Natural killer cell treated with Interleukin-12 subunit alpha and Interleukin-12 subunit beta and Interleukin-15 and Interleukin-18, amount 100 ng/mL, for 72 hours (primary cell): ENCODE measurements at places on chromosomes 7 and 10. TPM values are rescaled to one million over a fixed set of nuclear protein-coding genes. Genes with fewer than 3 reads are reported as not detected.

GRCh38 chr7:69962186-69963065, 364.2 kb downstream of the AUTS2 start:
- no peaks in the 10 kb centered on the region for H3K36me3 ChIP-seq
- H3K4me1 ChIP-seq, result peaks cover 6% of the 10 kb centered on the region

DNA sequence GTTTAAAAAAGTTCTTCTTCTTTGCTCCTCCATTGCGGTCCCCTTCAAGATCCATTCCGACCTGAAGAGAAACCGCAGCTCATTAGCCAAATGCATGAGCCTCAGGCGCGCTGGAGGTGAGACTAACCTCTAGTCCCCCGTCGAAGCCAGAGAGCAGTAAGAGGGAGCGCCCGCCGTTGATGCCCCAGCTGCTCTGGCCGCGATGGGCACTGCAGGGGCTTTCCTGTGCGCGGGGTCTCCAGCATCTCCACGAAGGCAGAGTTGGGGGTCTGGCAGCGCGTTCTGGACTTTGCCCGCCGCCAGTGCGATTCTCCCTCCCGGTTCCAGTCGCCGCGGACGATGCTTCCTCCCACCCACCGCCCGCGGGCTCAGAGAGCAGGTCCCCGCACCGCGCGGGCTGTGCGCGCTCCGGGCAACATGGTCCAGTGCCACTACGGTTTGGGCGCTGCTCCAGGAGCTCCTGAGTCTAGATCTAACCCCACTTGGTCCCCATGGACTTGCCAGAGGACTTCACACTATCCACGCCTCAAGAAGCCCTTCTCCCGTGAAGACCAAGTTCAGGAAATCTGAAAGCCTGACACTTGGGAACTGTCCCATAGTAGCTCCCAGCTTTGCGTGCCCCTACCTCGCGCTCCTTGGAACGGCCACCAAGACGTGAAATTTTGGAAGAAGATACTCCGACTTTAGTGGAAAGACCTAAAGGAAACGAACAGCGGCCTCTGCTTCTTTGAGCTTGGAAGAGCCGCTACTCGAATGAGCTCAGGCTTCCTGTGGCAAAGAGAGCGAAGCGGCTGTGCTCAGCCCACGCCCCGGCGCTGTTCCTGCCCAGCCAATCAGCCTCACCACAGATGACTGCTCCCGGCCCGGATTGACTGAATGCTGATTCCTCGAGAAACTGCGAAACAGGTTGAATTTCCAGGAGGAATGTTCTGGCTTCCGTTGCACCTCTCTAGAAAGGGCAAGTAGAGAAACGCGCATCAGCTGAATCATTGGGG, at the start of gene ABCB1:
ABCB1 (minus strand) TSS at position 755 of the 995 bp plus-strand sequence; CDS start at position 55, 700 bp downstream.
- DNase-seq, result peak; percentile 70
- H3K27ac ChIP-seq, result peak within 1 kb of the TSS; percentile 60
- peaks cover 18% of the 10 kb centered on the region for H3K27me3 ChIP-seq

The GPRIN2 gene
- total RNA-seq, result not detected

- H3K27ac ChIP-seq, result peak overlapping the region; percentile 75
- DNase-seq, result no peak
- no peaks in the 10 kb centered on the region for H3K36me3 ChIP-seq
- H3K4me3 ChIP-seq, result peak overlapping the region; percentile 14
These were observed 67.0 kb downstream of the GSAP start for GRCh38 chr7:77349141-77349540.

GRCh38 chr10:110844617-110844881, 27.2 kb upstream of the PDCD4 start:
- DNase-seq, result no peak
- no peaks in the 10 kb centered on the region for H3K36me3 ChIP-seq
- no peak overlapping the region for H3K4me3 ChIP-seq
- H3K27me3 ChIP-seq, result peaks cover 13% of the 10 kb centered on the region

- no peak overlapping the region for H3K4me3 ChIP-seq
- no peak for DNase-seq
- no peak overlapping the region for H3K27ac ChIP-seq
- H3K27me3 ChIP-seq, result peaks cover 5% of the 10 kb centered on the region
- no peaks in the 10 kb centered on the region for H3K36me3 ChIP-seq
- H3K4me1 ChIP-seq, result no peaks in the 10 kb centered on the region
These were observed 45.3 kb upstream of the SP8 start for GRCh38 chr7:20831956-20832355.

DNA sequence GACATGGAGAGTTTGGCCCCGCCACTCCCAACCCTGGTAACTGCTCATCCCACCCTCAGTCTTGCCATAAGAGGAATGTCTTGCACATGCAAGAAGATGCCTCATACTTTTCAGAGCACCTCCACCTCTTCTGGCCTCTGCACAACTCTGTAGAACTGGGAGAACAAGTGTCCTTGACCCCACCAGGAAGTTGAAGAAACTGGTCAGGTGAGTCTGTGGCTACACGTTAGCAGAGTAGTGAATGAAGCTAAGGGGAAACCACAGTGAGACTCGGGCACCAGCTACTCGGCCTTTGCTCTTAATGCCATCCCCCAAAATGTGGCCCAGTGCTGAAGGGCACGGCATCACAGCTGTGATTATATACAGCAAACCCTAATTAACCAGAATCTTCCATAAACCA, 110.1 kb downstream of the ARID5B start:
- H3K36me3 ChIP-seq, result no peaks in the 10 kb centered on the region
- H3K27me3 ChIP-seq, result no peaks in the 10 kb centered on the region
- no peak for DNase-seq
- no peak overlapping the region for H3K4me3 ChIP-seq
- H3K27ac ChIP-seq, result no peak overlapping the region
- peaks cover 31% of the 10 kb centered on the region for H3K4me1 ChIP-seq

DNA sequence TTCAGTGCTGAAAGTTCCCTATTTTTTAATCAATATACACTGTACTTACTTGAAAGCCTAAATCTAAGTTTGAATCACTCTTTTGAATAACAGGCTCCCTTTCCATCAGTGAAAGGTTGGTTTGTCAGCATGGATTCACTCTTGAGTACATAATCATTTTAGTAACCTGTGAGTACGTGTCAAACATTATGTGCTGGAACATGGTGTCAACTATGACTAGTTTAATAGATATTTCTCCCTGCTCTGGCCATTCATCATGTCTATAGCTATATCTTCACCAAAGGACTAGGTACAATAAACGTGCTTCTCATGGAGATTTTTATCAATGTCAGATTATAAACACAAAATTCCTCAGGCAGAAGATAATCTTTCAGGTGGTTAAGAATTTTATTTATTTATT, 61.7 kb upstream of the MDFIC start:
- H3K4me3 ChIP-seq, result no peak overlapping the region
- no peak for DNase-seq
- H3K36me3 ChIP-seq, result no peaks in the 10 kb centered on the region
- H3K27ac ChIP-seq, result no peak overlapping the region
- H3K4me1 ChIP-seq, result no peaks in the 10 kb centered on the region

The FKBP6 gene
- not detected for total RNA-seq

The SPDYE16 gene
- 0.36 TPM for total RNA-seq

GRCh38 chr7:155450970-155451801, 6.7 kb upstream of the EN2 start:
- peaks cover 14% of the 10 kb centered on the region for H3K4me1 ChIP-seq
- no peak for DNase-seq
- no peak overlapping the region for H3K27ac ChIP-seq
- H3K4me3 ChIP-seq, result no peak overlapping the region
- H3K36me3 ChIP-seq, result no peaks in the 10 kb centered on the region

DNA sequence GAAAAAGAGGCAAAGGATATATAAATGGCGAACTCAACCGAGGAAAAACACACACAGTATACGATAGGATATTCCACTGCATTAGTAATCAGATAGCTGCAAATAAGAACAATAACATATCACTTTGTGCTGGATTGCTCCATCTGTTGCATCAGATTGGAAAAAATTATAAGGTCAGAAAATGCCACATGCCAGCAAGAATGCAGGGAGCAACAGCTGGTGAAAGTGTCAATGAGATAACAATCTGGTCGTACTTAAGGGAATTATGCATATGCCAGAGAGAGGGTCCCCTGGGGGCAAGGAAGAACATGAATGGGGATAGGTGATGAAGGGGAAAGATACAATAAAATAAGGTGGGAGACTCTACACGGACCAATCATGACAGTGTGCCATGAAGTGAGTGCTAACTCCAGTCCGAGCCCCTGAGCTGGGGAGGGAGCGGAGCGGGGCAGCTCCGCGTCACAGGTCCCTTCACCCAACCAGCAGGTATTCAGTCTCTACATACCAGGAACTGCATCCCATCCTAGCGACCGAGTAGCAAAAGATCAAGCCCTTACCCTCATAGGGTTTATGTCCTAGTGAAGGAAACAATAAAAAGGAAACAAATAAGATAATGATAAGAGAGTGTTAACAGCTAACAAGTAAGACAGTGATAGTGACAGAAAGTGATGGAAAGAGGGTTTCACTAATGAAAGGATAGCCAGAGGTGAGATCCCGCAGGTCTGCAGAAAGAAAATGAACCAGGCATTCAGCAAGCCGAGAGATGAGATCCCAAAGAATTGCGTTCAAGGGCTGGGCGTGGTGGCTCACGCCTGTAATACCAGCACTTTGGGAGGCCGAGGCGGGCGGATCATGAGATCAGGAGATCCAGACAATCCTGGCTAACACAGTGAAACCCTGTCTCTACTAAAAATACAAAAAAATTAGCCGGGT, 9.4 kb downstream of the MPP7 start:
- H3K36me3 ChIP-seq, result no peaks in the 10 kb centered on the region
- no peak overlapping the region for H3K4me3 ChIP-seq
- peaks cover 14% of the 10 kb centered on the region for H3K4me1 ChIP-seq
- no peaks in the 10 kb centered on the region for H3K27me3 ChIP-seq
- no peak for DNase-seq

The TRIM50 gene
- not detected for total RNA-seq

GRCh38 chr7:127751062-127751461, 99.1 kb downstream of the SND1 start:
- no peaks in the 10 kb centered on the region for H3K27me3 ChIP-seq
- no peak for DNase-seq
- H3K4me1 ChIP-seq, result peaks cover 55% of the 10 kb centered on the region
- H3K36me3 ChIP-seq, result peaks cover 13% of the 10 kb centered on the region
- no peak overlapping the region for H3K27ac ChIP-seq

The GPR26 gene
- total RNA-seq, result not detected

- H3K36me3 ChIP-seq, result no peaks in the 10 kb centered on the region
- H3K4me3 ChIP-seq, result no peak overlapping the region
- H3K27ac ChIP-seq, result no peak overlapping the region
- no peaks in the 10 kb centered on the region for H3K4me1 ChIP-seq
- no peaks in the 10 kb centered on the region for H3K27me3 ChIP-seq
These were observed 270.5 kb downstream of the BICC1 start for GRCh38 chr10:58782876-58783851.

The HOXA9 gene
- 2.4 TPM for total RNA-seq

- H3K36me3 ChIP-seq, result no peaks in the 10 kb centered on the region
- H3K4me3 ChIP-seq, result no peak overlapping the region
- peaks cover 4% of the 10 kb centered on the region for H3K27me3 ChIP-seq
- peaks cover 4% of the 10 kb centered on the region for H3K4me1 ChIP-seq
- no peak for DNase-seq
These were observed 9.5 kb downstream of the GPR146 start for GRCh38 chr7:1053816-1054370.

- no peaks in the 10 kb centered on the region for H3K36me3 ChIP-seq
- no peak overlapping the region for H3K27ac ChIP-seq
- no peak for DNase-seq
- H3K4me1 ChIP-seq, result no peaks in the 10 kb centered on the region
- peaks cover 12% of the 10 kb centered on the region for H3K27me3 ChIP-seq
These were observed 48.6 kb upstream of the SKAP2 start for GRCh38 chr7:26912933-26913536.

The SPDYE1 gene
- total RNA-seq, result not detected

- H3K4me1 ChIP-seq, result peaks cover 4% of the 10 kb centered on the region
- DNase-seq, result no peak
- no peaks in the 10 kb centered on the region for H3K36me3 ChIP-seq
- no peak overlapping the region for H3K4me3 ChIP-seq
- no peak overlapping the region for H3K27ac ChIP-seq
- H3K27me3 ChIP-seq, result peaks cover 28% of the 10 kb centered on the region
These were observed 20.3 kb upstream of the GJC3 start for GRCh38 chr7:99949645-99950228.

DNA sequence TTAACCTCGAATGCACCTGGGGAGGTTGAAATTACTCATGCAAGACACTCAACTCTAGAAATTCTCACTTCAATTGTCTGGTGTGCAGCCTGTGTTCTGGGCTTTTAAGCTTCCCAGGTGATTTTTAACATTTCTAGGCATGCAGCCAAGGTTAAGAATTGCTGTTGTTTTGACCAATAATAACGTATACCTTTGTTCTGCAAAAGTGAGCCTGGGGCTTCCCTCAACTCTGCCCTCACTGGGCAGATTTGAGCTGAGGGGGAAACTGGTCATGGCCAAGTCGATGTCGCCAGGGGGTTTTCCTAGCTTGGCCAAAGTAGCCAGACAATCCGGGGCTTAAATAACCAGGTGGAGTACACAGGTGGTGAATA, 568 bp downstream of the PRSS2 start:
- no peaks in the 10 kb centered on the region for H3K27me3 ChIP-seq
- peak overlapping the region; percentile 15 for H3K27ac ChIP-seq
- no peak for DNase-seq
- no peak overlapping the region for H3K4me3 ChIP-seq
- peaks cover 32% of the 10 kb centered on the region for H3K4me1 ChIP-seq

The HOXA2 gene
- not detected for total RNA-seq

The ITGB8 gene
- total RNA-seq, result 0.10 TPM

The LAMB4 gene
- not detected for total RNA-seq

GRCh38 chr7:31056775-31057346, 4.8 kb downstream of the ADCYAP1R1 start:
- DNase-seq, result no peak
- no peak overlapping the region for H3K4me3 ChIP-seq
- H3K27ac ChIP-seq, result no peak overlapping the region
